Nasal cavity respiratory epithelium epithelial cell of viscerocranial mucosa (primary cell): ENCODE measurements at places on chromosomes 13 and 19. TPM values are rescaled to one million over a fixed set of nuclear protein-coding genes. Genes with fewer than 3 reads are reported as not detected.

PTGIR gene
- total RNA-seq: not detected in 2 replicates

SMIM24 gene
- total RNA-seq: not detected in 2 replicates

DACH1 gene
- total RNA-seq: not detected in 2 replicates

DCLK1 gene
- total RNA-seq: under 0.01 and 3.4 TPM in 2 replicates

PDS5B gene
- total RNA-seq: 12.6 and 24.6 TPM in 2 replicates

UBE2S gene
- 26.8 and 37.9 TPM in 2 replicates for total RNA-seq

ZNF135 gene
- 1.7 and 7.8 TPM in 2 replicates for total RNA-seq

DUS3L gene
- 29.2 and 41.4 TPM in 2 replicates for total RNA-seq

DENND1C gene
- under 0.01 and 0.07 TPM in 2 replicates for total RNA-seq

KLF1 gene
- total RNA-seq: under 0.01 TPM in 1 of 2 replicates, not detected in the other
